ENCODE measurements at places on chromosomes 4 and X.
A peak's percentile ranks its signal among the peaks of the same experiment; 100 is the strongest.

GRCh38 chr4:15805583-15806517, 27.7 kb downstream of the CD38 start:
- peak; percentile 54 for DNase-seq

DNA sequence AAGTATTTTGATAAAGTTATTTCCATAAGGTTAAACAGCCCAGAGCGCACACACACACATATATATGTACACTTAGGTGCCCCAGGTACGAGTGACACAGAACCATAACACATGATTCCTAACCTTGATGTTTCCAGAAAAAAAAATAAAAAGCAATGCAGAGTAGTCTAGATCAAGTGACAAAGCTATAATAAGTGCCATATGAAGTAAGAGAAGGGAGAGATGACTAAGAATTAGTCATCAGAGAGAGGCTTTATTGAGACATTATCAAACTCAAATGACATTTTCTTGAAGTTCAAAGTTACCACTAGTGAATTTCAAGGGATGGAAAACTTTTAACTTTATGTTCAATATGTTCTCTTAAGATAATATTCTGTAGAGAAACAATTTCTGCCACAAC, 215.0 kb downstream of the HTR2C start:
- no peak for DNase-seq

- DNase-seq, result peak; percentile 21
Measured at GRCh38 chr4:153497988-153498967, 32.1 kb downstream of the TMEM131L start.

GRCh38 chr4:55650483-55650882, 14.4 kb upstream of the NMU start:
- DNase-seq, result no peak

DNA sequence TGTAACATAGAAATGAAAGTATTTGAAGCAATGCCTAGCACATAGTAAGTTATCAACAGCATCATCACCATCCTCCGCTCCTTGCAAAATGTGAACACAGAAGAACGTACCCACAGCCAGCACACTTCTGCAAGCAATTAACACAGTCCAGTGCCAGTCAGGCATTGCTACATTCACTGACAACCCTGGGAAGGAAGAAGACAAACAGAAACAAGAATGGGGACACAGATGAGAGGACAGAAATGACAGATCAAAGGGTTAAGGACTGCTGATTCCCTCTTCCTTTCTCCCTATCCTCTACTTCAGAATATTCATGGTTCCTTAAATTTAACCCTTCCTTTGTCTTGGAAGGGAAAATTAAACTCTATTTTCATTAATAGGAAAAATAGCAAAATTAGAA, 53.1 kb downstream of the CHM start:
- DNase-seq, result no peak

Data from stimulated activated naive CD4-positive, alpha-beta T cell (primary cell).